ENCODE measurements at places on chromosomes 3 and 15. TPM values are rescaled to one million over a fixed set of nuclear protein-coding genes. Genes with fewer than 3 reads are reported as not detected.

The SCN5A gene
- total RNA-seq: not detected

The IMPG2 gene
- 0.84 TPM for total RNA-seq

The SLC33A1 gene
- total RNA-seq: 30.3 TPM

The AADAC gene
- not detected for total RNA-seq

The IGF2BP2 gene
- 8.4 TPM for total RNA-seq

The PLA2G4E gene
- not detected for total RNA-seq

The DPPA2 gene
- total RNA-seq: not detected

The CEP152 gene
- 12.8 TPM for total RNA-seq

The PPARG gene
- total RNA-seq: 1.9 TPM

The TUSC2 gene
- total RNA-seq: 15.3 TPM

The CCDC13 gene
- 0.94 TPM for total RNA-seq

The CD80 gene
- total RNA-seq: 5.9 TPM

The ANKDD1A gene
- total RNA-seq: 11.3 TPM

The GOLGA8S gene
- 0.10 TPM for total RNA-seq

The GRAMD2A gene
- not detected for total RNA-seq

The MFSD1 gene
- total RNA-seq: 91.4 TPM

The GHSR gene
- total RNA-seq: not detected

The STRA6 gene
- not detected for total RNA-seq

The PATL2 gene
- 19.2 TPM for total RNA-seq

Data from mononuclear cell (primary cell).